DMS153 (cell line): ENCODE measurements at places on chromosomes 4 and X.

- DNase-seq, result no peak
Observed at GRCh38 chr4:43607827-43608461, 715.4 kb downstream of the GRXCR1 start.

DNA sequence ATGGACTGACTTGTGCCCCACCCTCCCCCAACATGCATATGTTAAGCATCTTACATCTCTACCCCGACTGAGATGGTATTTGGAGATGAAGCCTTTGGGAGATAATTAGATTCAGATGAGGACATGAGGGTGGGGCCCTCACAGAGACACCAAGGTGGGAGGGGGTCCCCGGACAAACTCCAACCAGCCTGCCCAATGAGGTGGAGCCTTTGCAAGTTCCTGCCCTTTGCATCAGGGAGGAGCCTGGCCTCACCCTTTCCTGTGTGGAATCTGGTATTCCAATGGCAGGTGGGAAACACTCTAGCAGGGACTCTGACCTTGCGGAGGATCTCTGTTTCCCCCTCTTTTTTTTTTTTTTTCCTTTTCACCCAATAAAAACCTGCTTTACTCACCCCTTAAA lies 589.9 kb upstream of the BOD1L1 start:
- no peak for DNase-seq

GRCh38 chrX:51743179-51743957 lies at the start of gene GSPT2:
Gene GSPT2 (plus strand): TSS chrX:51743442. CDS start chrX:51743627, 185 bp downstream.
- peak; percentile 49 for DNase-seq

DNA sequence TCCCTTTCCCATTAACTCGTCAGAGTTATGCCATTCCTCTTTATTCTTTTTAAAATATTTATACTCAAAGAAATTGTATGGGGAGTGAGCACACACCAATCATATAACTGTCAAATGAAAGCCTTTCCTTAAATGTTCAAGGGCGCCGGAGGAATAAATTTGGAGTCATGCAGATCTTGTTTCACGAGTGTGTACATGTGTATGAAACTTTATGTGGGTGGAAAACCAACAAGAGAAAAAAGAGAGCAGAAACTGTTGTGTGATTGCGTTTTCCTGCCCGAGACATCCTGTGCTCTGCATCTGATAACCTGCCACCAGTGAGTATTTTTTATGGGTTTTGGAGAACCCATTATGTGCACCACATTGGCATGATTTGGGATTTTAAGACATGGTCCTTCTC lies 88.3 kb downstream of the FHDC1 start:
- no peak for DNase-seq

DNA sequence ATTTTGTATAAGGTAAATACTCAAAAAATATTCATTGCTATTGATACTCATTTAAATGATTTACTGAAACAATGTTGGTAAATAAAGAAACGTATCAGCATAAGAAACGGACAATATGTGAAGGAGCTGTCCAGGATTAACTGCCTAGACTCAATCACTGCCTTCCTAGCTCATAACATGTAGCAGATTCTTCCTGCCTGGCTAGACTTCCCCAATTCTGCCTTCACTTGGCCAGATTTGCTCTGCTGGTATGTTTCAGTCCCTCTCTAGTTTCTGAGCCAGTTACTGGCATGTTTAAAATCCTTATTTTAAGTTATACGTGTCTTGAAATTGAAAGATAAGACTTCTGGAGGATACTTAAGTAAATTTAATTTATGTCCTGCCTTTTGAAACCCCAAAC lies 740.3 kb downstream of the CENPC start:
- DNase-seq, result no peak

- DNase-seq, result no peak
Observed at GRCh38 chrX:10831716-10832502, 211.5 kb upstream of the MID1 start.

DNA sequence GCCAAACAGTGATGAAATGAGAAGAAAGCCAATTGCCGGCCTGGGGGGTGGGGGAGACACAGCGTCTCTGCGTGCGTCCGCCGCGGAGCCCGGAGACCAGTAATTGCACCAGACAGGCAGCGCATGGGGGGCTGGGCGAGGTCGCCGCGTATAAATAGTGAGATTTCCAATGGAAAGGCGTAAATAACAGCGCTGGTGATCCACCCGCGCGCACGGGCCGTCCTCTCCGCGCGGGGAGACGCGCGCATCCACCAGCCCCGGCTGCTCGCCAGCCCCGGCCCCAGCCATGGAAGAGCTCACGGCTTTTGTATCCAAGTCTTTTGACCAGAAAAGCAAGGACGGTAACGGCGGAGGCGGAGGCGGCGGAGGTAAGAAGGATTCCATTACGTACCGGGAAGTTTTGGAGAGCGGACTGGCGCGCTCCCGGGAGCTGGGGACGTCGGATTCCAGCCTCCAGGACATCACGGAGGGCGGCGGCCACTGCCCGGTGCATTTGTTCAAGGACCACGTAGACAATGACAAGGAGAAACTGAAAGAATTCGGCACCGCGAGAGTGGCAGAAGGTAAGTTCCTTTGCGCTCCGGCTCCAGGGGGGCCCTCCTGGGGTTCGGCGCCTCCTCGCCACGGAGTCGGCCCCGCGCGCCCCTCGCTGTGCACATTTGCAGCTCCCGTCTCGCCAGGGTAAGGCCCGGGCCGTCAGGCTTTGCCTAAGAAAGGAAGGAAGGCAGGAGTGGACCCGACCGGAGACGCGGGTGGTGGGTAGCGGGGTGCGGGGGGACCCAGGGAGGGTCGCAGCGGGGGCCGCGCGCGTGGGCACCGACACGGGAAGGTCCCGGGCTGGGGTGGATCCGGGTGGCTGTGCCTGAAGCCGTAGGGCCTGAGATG lies at the start of gene SHOX:
Gene SHOX (plus strand): TSS at position 180 of the 885 bp plus-strand sequence. CDS start 107 bp downstream, at position 287.
- no peak for DNase-seq

- no peak for DNase-seq
Observed at GRCh38 chr4:168163106-168163505, 70.8 kb downstream of the ANXA10 start.

GRCh38 chrX:72268597-72269365 lies 8.3 kb downstream of the RPS4X start:
- DNase-seq, result no peak

GRCh38 chr4:150952167-150952845 lies 62.8 kb downstream of the LRBA start:
- DNase-seq, result no peak

- DNase-seq, result no peak
Observed at GRCh38 chr4:54120518-54120917, 20.6 kb downstream of the GSX2 start.

DNA sequence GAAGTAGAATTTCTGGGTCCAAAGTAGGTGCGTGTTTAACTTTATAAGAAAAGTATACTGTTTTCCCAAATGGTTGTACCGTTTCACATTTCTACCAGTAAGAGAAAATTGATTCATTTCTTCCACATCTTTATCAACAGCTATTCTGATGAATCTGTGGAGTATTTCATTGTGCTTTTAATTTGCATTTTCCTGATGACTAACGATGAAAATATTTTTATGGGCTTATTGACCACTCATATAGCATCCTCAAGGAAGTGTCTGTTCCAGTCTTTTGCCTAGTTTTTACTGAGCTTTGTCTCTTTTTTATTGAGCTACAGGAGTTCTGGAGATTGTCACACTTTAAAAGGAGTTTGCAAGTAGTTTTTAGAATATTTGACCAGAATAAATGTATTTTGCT lies 92.6 kb downstream of the ASB9 start:
- DNase-seq, result no peak

DNA sequence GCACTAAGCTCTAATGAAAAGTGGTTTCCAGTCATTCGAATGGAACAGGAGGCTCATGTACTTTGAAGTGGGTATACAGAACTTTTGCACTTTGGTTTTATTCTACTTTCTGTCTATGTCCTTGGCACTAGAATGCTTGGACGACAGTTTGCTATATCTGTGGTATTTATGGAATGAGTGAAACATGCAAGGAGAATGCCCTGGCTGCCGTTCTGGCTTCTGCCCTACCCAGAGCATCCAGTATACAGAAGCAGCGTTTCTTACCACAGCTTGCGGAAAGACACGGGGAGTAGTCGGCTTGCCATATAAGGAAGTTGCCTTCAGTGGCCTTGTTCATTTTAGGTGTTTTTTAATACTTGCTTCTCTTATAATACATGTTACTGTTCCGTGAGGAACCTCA lies 98.0 kb downstream of the TBL1X start:
- DNase-seq, result no peak

GRCh38 chrX:112857478-112857878 lies 16.8 kb upstream of the AMOT start:
- DNase-seq, result no peak

- DNase-seq, result peak; percentile 19
Observed at GRCh38 chr4:174521800-174522182, 497 bp downstream of the HPGD start.

GRCh38 chrX:22366906-22367305 lies 94.2 kb downstream of the CBLL2 start:
- DNase-seq, result no peak

DNA sequence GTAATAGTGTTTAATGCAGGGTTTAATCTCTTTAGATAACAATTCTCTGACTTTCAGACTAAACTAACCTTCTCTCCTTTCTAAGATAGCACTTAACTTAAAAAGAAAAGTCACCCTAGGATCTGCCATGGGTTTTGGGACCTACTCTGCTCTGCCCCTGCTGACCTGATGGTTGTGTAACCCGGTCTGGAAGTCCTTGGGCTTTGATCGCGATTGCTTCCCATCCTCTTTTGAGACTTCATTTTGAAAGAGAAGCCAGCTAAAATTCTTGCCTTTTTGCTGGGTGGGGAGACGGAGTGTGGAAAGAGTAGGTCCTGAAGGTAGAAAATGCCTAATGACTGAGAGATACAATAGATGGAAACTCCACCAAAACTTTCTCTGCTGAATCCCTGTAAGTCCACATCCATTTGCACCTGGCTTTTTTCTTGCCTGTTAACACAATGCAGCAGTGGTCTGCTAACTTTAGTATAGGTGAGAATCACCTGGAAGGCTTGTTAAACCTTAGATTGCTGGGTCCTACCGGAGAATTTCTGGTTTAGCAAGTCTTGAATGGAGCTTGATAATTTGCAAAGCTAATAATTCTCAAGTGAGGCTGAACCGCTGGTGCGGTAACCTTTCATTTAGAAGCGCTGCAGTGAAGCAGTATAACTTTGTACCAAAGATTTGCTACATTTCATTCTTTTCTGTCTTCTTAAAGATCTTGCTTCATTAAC lies 45.6 kb upstream of the CCSER1 start:
- DNase-seq, result no peak

GRCh38 chrX:125202591-125203248 lies 117.0 kb upstream of the TEX13C start:
- peak; percentile 40 for DNase-seq

GRCh38 chr4:73409978-73410548 lies 6.0 kb downstream of the ALB start:
- DNase-seq, result no peak

DNA sequence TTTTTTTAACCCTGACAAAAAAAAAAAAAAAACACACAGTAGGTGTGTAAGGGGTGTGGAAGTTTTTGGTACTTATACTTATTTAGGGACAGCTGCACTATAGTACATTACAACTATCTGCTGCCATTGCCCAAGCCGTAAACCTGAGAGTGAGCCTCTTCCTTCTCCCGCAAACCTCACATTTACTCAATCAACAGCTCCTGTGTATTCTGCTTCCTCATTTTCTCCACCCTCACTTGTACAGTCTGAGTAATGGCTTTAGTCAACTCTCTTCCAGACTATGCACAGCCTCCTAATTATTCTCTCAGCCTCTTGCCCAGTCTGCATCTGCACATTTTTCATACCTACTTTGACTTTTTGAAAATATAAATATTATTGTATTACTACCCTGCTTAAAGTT lies 362.0 kb downstream of the ADAM29 start:
- no peak for DNase-seq

GRCh38 chr4:100340512-100341485 lies 150.5 kb upstream of the DDIT4L start:
- no peak for DNase-seq

DNA sequence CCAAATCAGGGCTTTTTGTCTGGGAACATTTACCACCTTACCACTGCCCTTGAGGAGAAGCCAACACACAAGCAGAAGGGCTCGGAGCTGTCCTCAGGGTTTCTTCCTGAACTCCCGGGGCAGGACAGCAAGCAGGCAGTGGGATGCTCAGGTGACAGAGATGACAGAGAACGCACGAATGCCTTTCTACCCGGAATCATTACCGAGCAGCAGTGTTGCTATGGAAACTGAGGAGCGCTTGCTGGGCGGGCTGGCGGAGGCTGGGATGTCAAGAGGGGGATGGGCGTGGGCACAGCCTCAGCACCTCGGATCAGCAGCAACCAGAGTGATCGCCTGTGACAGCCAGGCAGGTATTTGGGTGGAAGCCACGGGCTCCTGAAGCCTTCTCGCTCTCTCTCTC lies 17.8 kb downstream of the SSR4 start:
- DNase-seq, result no peak

- no peak for DNase-seq
Observed at GRCh38 chr4:48329976-48330375, 11.4 kb upstream of the SLAIN2 start.

DNA sequence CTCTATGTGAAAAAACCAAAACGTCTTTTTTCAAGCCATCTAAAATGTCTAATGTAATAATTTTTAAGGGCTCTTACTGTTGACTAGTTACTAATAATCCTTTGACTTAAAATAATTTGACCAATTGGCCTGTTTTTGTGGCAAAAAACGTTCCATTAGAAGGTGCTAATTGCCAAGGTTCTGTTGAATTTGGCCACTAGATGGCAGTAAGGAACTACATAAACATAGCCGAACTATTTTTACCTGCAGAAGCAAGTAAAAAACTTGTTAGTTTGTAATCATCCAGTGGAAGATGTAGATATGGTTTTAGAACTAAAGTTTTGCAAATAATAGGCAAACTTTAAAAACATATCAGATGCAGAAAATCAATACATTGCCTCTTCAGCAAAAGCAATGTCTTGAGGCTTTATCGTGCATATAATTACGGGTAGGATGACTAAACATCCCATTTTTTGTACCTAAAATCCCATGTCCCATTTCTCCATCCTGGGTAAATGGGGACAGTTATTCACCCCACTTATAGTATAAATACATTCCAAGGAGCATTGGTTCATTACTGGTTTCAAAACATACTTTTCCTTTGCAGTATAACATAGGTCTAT lies 57.6 kb downstream of the PROM1 start:
- DNase-seq, result no peak

GRCh38 chr4:112099701-112100297 lies 45.5 kb upstream of the FAM241A start:
- DNase-seq, result peak; percentile 78

- DNase-seq, result peak; percentile 47
Observed at GRCh38 chr4:124711471-124712371, 811 bp downstream of the ANKRD50 start.

GRCh38 chr4:186904101-186904500 lies 180.4 kb upstream of the FAT1 start:
- DNase-seq, result no peak

GRCh38 chr4:186095406-186095805 lies 9.1 kb upstream of the FAM149A start:
- DNase-seq, result no peak

DNA sequence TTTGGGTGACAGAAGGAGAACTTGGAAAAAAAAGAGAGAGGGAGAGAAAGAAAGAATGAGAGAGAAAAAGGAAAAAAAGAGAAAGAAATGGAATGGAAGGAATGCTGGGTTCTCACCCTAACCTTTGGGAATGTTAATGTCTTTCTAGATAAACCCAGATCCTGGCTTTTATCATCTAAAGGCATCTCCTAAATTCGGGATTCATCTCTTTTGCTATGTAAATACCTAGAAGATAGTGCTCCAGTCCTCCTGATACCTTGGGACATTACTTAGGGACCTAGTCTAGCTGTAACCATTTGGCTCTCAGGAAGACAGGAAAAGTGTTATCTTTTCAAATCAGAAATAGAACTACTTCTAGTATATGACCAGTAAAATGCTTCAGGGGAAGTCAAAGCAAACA lies 15.8 kb upstream of the SPCS3 start:
- no peak for DNase-seq

- DNase-seq, result no peak
Observed at GRCh38 chrX:133495464-133496391, 80.4 kb upstream of the GPC4 start.
